ENCODE measurements at places on chromosomes 11 and 22. TPM values are rescaled to one million over a fixed set of nuclear protein-coding genes. Genes with fewer than 3 reads are reported as not detected.

GRCh38 chr11:78291503-78292108 is 102.9 kb downstream of the USP35 start:
- no peak overlapping the region for H3K27ac ChIP-seq
- no peak for DNase-seq
- no peaks in the 10 kb centered on the region for H3K27me3 ChIP-seq
- no peak overlapping the region for H3K4me3 ChIP-seq

The APOBEC3F gene
- 8.6 TPM for total RNA-seq

GRCh38 chr11:95330302-95330701 is 99.3 kb upstream of the SESN3 start:
- DNase-seq, result no peak
- no peak overlapping the region for H3K4me3 ChIP-seq
- H3K36me3 ChIP-seq, result no peaks in the 10 kb centered on the region
- no peaks in the 10 kb centered on the region for H3K4me1 ChIP-seq
- no peak overlapping the region for H3K27ac ChIP-seq
- H3K27me3 ChIP-seq, result no peaks in the 10 kb centered on the region

DNA sequence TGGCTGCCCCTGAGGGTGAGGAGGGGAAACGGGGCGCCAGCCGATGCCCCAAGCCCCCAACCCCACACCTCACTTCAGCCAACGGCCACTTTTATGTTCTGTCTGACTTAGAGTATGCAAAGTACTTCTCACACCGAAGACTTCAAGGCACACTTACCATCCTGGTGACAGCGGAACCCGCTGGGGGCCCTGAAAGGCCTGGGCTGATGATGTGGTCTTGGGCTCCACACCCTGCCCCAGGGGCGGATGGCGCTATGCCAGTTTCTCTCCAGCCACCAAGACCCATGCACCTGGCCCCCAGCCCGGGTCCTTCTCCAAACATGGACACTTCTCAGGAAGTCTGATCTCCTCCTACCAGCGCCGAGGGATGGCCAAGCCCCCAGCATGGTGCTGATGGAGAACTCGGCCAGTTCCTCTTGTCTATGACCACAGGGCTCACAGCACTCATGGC is 175.4 kb downstream of the CTTN start:
- H3K36me3 ChIP-seq, result no peaks in the 10 kb centered on the region
- no peak overlapping the region for H3K27ac ChIP-seq
- no peak for DNase-seq
- H3K4me1 ChIP-seq, result no peaks in the 10 kb centered on the region
- H3K27me3 ChIP-seq, result no peaks in the 10 kb centered on the region

The PHLDA2 gene
- 0.78 TPM for total RNA-seq

DNA sequence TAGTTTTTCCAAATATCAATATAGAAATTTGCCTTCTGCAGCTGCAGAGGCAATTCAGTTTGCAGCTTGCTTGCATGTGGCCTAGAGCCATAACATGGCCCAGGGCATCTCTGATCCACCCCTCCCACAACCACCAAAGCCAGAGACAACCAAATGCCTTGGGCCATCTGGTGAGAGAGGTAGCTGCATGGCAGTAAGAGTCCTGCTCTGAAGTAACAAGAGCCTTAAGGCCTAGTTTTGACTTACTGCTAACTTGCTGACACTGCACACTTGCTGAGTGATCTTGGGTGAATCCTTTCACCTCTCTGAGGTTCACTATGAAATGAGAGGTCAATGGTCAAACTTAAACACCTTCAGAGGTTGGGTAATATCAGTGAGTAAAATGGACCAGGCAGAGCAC is 4.9 kb upstream of the SPECC1L start:
- DNase-seq, result no peak
- H3K4me1 ChIP-seq, result no peaks in the 10 kb centered on the region
- H3K27me3 ChIP-seq, result no peaks in the 10 kb centered on the region
- no peak overlapping the region for H3K4me3 ChIP-seq
- H3K36me3 ChIP-seq, result no peaks in the 10 kb centered on the region

- H3K27ac ChIP-seq, result no peak overlapping the region
- H3K4me1 ChIP-seq, result no peaks in the 10 kb centered on the region
- no peak for DNase-seq
- no peaks in the 10 kb centered on the region for H3K36me3 ChIP-seq
Observed at GRCh38 chr11:107243929-107244328, 213.7 kb downstream of the CWF19L2 start.

DNA sequence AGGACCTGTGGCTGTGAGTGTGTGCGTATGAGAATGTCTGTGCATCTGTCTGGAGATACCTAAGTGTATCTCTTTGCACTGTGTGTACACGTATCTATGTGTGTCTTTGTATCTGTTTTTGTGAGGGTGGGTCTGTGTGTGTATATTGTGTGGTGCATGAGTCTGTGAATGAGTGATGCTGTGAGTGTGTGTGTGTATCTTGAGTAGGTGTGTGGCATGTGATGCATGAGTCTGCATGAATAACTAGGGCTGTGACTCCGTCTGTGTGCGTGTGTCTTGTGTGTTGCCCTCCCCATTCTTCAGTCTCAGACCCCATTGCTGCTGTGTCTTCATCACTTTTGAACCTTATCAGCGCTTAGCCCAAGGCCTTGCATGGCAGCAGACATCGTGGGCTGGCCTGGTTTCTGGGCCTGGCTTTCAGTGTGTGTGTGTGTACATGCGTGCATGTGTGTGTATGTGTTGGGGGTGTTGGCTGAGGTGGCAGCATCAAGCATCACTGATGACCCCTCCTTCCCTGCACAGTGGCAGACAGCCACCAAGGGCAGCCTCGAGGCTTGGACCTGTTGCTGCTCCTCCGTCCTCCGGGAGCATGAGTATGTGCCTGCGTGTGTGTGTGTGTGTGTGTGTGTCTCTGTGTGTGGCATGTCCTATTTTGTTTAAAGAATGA is 1.4 kb downstream of the SGSM1 start:
- H3K4me3 ChIP-seq, result no peak overlapping the region
- H3K4me1 ChIP-seq, result no peaks in the 10 kb centered on the region
- H3K27ac ChIP-seq, result no peak overlapping the region
- no peaks in the 10 kb centered on the region for H3K27me3 ChIP-seq

- no peak overlapping the region for H3K27ac ChIP-seq
- no peaks in the 10 kb centered on the region for H3K36me3 ChIP-seq
- peaks cover 3% of the 10 kb centered on the region for H3K4me1 ChIP-seq
Observed at GRCh38 chr11:124863137-124863825, 2.0 kb upstream of the ROBO3 start.

GRCh38 chr22:24442352-24442744 is 14.9 kb downstream of the ADORA2A start:
- H3K4me3 ChIP-seq, result no peak overlapping the region
- no peak for DNase-seq
- H3K36me3 ChIP-seq, result no peaks in the 10 kb centered on the region
- no peak overlapping the region for H3K27ac ChIP-seq
- no peaks in the 10 kb centered on the region for H3K27me3 ChIP-seq

The SMTNL1 gene
- not detected for total RNA-seq

GRCh38 chr22:29798801-29799200 is 31.6 kb downstream of the UQCR10 start:
- H3K4me1 ChIP-seq, result peaks cover 8% of the 10 kb centered on the region
- no peak overlapping the region for H3K4me3 ChIP-seq
- H3K27ac ChIP-seq, result peak overlapping the region; percentile 37
- no peaks in the 10 kb centered on the region for H3K36me3 ChIP-seq
- no peaks in the 10 kb centered on the region for H3K27me3 ChIP-seq
- DNase-seq, result no peak

GRCh38 chr11:83278351-83278750 is 7.8 kb downstream of the CCDC90B start:
- H3K36me3 ChIP-seq, result no peaks in the 10 kb centered on the region
- peaks cover 3% of the 10 kb centered on the region for H3K4me1 ChIP-seq

DNA sequence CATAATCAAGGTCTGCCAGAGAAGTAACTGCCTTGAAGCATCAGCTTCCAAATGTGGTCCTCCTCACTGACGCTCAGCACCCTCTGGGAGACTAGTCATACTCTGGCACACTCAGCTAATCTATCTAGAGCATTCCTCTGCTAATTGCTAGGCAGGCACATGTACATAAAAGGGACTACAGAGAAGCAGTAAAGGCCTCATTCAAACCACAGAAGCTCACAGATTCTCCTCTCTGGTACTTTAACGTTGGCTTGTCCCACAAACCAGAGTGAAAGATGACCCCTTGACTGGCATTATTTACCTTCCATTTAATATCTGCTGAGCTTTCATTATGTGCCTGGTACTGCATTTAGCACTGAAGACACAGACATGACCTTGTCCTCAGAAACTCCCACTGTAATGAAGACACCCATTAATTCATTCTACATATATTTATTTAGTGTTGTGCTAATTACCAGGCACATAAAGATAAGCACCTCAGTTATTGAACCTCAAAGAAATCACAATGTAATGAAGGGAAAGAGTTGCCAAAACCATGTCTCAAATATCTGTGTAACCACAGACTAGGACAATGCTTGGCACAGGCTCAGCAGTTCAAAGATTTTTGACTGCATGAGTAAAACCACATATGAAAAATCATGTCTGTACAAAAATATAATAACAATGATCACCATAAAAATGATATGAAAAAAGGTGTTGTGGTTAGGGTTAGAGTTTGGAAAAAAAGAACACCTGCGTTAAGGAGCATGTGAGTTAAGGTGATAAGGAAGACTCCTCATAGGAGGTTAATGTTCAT is 550.4 kb downstream of the DLG2 start:
- H3K27me3 ChIP-seq, result no peaks in the 10 kb centered on the region
- no peaks in the 10 kb centered on the region for H3K36me3 ChIP-seq
- no peak for DNase-seq
- H3K4me1 ChIP-seq, result no peaks in the 10 kb centered on the region
- no peak overlapping the region for H3K27ac ChIP-seq

The SMIM35 gene
- not detected for total RNA-seq

DNA sequence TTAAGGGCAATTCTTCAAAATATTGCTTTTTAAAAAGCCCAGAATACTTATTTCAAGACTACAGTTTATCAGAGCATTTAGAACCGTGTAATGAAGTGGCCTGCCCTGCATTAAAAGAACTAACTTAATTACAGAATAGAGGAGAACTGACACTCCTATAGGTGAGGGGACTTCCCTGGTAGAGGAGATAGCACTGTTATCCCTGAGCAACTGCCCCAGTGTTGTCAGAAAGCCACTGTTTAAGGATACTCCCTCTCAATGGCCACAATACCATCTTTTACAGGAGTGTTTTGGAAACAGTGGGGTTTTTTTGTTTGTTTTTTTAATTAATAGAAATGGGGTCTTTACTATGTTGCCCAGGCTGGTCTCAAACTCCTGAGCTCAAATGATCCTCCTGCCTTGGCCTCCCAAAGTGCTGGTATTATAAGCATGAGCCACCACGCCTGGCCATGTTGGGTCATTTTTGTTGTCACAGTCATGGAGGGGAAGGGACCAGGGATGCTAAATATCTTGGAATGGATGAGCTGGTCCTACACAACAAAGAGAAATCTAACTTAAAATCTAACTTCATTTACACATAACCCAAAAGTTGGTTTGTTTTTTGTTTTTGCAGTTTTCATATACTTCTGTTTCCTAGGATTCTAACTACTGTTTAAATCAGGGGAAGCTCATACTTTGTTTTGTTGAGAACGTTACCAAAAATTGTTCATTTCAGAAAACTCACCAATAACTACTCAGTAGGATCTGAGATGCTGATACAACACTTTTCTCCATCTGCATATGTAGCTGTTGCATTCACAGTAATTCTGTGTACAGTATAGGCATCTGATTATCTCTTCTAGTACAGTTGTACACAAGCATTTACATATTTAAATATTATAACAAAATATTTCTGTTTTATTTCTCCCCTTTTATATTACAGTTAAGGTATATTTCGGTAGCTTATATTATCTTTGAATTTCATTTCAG is 8.1 kb downstream of the RPL27A start:
- peaks cover 24% of the 10 kb centered on the region for H3K4me1 ChIP-seq
- H3K36me3 ChIP-seq, result no peaks in the 10 kb centered on the region
- H3K27ac ChIP-seq, result no peak overlapping the region
- H3K4me3 ChIP-seq, result no peak overlapping the region
- no peaks in the 10 kb centered on the region for H3K27me3 ChIP-seq

The KRTAP5-2 gene
- total RNA-seq, result not detected

- H3K4me1 ChIP-seq, result no peaks in the 10 kb centered on the region
- no peaks in the 10 kb centered on the region for H3K27me3 ChIP-seq
- no peak overlapping the region for H3K4me3 ChIP-seq
- no peaks in the 10 kb centered on the region for H3K36me3 ChIP-seq
- H3K27ac ChIP-seq, result no peak overlapping the region
Observed at GRCh38 chr22:37913233-37913721, 7.2 kb downstream of the MICALL1 start.

GRCh38 chr11:296171-297050 is 2.9 kb downstream of the IFITM5 start:
- DNase-seq, result peak; percentile 77
- no peak overlapping the region for H3K27ac ChIP-seq
- no peak overlapping the region for H3K4me3 ChIP-seq
- H3K4me1 ChIP-seq, result peaks cover 6% of the 10 kb centered on the region
- H3K36me3 ChIP-seq, result no peaks in the 10 kb centered on the region

- no peak for DNase-seq
- no peak overlapping the region for H3K4me3 ChIP-seq
- no peaks in the 10 kb centered on the region for H3K36me3 ChIP-seq
Observed at GRCh38 chr11:934527-934926, 8.9 kb downstream of the AP2A2 start.

DNA sequence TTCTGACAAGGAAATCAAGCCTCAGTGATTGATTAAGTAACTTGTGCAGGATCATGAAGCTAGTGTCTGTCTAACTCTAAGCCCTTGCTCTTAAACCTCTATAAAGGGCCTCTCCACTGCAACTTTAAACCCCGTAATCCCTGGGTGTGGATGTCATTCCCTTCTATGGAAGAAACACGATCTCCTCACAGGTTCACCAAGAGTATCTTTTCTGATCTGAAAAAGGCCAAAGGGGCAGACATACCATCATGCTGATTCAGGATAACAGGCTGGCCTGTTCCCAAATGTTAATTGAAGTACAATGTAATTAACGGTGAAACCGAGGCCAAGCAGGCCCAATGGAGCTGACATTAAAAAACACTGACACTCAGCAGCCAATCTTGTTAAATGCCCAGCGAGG is 17.1 kb downstream of the TTC12 start:
- no peak overlapping the region for H3K27ac ChIP-seq
- peaks cover 41% of the 10 kb centered on the region for H3K36me3 ChIP-seq
- H3K4me1 ChIP-seq, result no peaks in the 10 kb centered on the region
- no peak for DNase-seq

- no peaks in the 10 kb centered on the region for H3K27me3 ChIP-seq
- no peak overlapping the region for H3K27ac ChIP-seq
- no peaks in the 10 kb centered on the region for H3K36me3 ChIP-seq
- no peak overlapping the region for H3K4me3 ChIP-seq
- H3K4me1 ChIP-seq, result peaks cover 10% of the 10 kb centered on the region
Observed at GRCh38 chr11:35334385-35335090, 84.8 kb downstream of the SLC1A2 start.

The PTPRJ gene
- 15.5 TPM for total RNA-seq

Measured in pancreas (tissue), 10 donors.